ENCODE measurements at places on chromosomes 2 and 18. TPM values are rescaled to one million over a fixed set of nuclear protein-coding genes. Genes with fewer than 3 reads are reported as not detected.

GRCh38 chr18:6107794-6108193 lies 212.5 kb upstream of the TMEM200C start:
- DNase-seq = peak; percentile 19

The FNDC4 gene
- 13.6 TPM for polyA plus RNA-seq

DNA sequence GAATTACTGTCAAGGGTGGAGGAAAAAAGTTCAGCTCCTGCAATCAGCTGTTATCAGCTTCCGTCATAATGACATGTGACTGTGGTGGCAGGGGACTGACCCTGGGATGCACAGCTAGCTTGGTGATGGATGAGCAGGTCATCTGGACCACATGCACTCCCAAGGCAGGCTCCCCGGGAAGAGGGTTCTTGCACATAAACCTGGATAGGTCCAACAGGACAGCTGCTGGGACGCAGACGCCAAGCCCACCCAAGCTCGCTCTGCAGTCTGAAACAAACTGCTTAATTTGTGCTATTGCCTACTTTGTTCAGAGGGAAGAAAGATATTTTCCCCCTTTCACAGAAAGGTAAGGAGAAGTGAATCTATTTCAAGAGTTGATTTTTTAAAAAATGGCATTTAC lies 30.2 kb downstream of the FAM178B start:
- no peak for DNase-seq

The UPP2 gene
- 0.45 TPM for polyA plus RNA-seq

- DNase-seq = no peak
Observed at GRCh38 chr18:37222999-37223378, 342.6 kb downstream of the CELF4 start.
